Stimulated activated CD8-positive, alpha-beta memory T cell treated with anti-CD3 and anti-CD28 coated beads, Interleukin-7, amount 100 ng/mL, for 1 hour (primary cell): ENCODE measurements at places on chromosomes 1 and 21.

DNA sequence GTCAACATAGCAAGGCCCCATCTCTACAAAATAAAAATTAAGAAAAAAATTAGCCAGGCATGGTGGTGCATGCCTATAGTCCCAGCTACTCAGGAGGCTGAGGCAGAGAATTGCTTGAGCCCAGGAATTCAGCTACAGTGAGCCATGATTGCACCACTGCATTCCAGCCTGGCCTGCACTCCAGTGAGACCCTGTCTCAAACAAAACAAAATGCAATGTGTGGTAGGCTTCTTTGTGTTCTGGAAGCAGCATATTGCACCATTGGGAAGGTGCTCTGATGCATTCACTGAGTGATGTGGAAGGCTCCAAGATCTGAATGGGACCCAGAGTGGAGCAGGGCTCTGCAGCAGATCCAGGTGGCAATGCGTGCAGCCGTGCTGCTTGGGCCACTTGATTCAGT lies 99.6 kb upstream of the COG2 start:
- DNase-seq: no peak

DNA sequence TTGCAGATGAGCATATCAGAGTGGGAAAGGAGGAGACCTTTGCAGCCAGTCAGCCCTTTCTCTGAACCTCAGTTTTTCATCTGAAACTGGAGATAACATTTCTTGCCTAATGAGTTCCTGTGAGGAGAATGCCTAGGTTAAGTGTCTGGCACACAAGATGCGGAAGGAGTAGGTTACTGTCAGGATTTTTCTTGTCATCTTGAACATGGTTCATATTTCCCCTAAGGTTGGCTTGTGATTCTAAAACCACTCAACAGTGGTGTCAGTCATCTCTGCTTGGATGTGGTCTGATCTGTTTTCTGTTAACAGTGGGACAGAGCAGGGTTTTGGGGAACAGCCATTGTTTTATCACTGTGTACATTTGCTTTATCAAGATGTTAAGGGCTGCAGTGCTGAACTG lies 70.6 kb downstream of the TGFB2 start:
- no peak for DNase-seq

- DNase-seq: no peak
These were observed 419.4 kb downstream of the NPHP4 start for GRCh38 chr1:5572794-5573193.

GRCh38 chr1:159199901-159200300 lies 4.8 kb upstream of the ACKR1 start:
- DNase-seq: no peak

GRCh38 chr1:21340230-21340945 lies 50.1 kb upstream of the ECE1 start:
- DNase-seq: no peak

DNA sequence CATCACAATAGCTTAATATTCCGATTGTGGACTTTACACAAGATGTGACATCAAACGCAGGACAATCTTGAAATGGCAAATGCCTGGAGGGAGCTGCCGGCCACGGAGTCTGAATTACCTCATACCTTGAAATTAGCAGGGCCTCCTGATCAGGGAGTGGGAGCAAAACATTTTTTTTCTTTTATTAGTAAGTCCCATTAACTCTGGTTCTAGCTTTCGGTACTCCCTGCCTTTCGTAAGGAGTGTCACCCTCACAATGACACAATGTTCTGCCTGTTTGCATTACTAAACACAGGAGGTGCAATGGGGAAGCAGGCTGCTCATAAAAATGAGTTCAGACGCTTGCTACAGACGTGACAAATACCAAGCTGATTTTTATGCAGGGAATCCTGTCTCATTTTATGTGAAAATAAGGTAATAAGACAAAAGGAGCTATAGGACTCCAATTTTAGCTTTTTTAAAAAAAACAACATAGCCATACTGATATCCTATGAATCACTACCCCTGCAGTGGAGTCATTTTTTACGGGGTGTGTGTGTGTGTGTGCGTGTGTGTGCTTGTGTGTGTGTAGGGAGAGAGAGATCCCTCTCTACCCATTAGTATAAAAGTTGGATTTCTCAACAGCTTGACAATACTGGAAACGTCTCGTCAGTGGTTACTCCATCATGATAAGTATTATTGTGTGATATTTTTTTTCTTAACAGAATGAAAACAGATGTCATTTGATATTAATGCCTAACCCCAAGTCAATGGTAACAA lies 205.1 kb upstream of the RUNX1 start:
- DNase-seq: no peak

DNA sequence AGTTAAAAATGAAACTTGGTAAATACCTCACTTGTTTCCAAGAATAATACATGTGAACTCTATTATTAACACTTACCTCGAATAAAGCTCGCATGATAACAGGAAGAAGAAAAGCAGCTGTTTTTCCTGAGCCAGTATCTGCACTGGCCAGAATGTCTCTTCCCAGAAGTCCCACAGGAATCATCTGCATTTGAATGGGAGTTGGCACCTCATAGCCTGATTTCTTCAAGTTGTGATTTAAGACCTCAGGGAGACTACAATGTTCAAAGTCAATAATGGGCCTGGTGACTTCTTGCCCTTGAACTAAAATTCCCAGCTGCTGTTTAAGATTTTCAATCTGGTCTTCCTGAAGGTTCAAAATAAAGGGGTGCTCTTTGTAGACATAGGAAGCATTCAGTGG lies 3.8 kb downstream of the DDX59 start:
- no peak for DNase-seq

DNA sequence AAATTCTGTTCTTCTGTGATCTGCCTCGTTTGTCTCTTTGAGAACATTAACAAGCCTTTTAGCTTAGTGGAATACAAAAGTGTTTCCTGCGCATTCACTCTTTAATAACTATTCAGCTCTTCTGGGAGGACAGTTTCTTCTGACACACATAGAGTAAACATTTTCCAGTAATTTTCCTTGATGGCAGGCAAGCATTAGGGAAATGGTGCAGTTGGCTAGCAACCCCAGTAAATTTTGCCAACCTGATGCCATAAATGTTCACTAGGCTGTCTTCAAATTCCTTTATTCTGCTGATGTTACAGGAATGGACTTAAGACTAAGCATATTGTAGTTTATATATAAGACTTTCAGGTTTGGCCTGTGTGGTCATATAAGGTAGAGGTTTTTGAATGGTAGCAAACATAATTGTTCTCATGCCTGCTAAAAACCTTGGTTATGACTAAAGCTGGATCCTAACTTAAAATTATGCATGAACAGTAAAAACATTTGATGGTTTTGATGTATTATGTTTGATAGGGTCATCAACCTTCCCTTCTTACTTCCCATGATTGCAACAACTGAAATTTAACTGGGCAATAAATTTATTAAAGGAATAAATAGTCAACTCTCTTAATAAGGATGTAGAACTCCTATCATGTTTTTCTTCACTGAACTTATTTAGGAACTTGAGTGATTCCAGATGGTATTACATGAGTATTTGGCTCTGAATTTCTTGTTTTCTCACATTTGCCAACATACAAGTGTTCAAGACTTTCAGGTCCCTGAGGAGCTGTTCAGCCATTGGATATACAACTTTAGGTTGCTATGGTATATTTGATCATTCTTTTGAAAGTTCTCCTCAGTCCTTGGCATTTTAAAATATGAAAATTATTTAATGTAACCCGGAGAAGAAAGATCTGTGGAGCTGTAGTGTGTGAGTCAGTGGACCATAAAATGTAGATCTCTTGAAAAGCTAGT lies 223.4 kb downstream of the FMN2 start:
- no peak for DNase-seq

- no peak for DNase-seq
These were observed 18.6 kb downstream of the PDE9A start for GRCh38 chr21:42671778-42672593.

DNA sequence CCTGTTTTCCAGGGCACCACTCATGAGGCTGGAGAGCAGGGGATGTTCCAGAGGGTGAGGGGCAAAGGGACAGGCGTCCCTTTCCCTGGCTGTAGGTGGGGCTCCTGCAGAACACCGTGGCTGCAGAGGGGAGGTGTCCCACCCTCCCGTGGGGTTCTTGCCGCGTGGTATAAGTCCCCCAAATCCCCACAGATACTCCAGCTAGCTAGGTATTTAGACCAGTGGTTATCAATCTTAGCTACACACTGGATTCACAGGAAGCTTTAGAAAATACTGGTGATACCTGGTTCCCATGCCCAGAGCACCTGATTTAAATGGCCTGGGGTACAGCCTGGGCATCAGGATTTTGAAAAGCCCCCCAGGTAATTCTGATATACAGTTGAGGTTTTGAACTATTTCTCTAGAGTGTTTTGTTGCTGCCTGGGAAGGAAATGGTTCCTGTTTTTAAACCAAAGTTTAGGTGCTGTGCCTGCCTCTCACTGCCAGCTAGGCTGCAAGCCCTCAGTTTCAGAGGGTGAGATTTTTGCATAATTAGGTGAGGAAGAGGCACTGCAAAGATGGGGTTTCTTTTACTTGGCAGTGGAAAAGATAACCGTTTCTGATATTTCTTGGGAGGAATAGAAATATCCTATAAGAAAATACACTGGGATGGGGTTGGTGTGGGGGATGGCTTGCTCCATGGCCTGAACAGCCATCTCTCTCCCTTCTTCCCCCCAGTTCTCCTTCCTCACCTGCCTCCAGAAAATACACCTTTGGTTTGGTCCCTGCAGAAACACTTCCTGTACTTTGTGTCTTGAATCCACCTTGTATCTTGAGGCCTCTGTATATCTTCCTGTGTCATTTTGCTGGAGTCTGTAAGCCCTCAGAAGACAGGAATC lies 51.7 kb downstream of the RASSF5 start:
- DNase-seq: no peak

GRCh38 chr1:155253797-155254196 lies 1.5 kb downstream of the ENTREP3 start:
- DNase-seq: no peak

GRCh38 chr1:111471012-111471411 lies 2.8 kb upstream of the C1orf162 start:
- peak; percentile 35 for DNase-seq

- no peak for DNase-seq
These were observed 85.8 kb upstream of the ZNF648 start for GRCh38 chr1:182147136-182147820.

DNA sequence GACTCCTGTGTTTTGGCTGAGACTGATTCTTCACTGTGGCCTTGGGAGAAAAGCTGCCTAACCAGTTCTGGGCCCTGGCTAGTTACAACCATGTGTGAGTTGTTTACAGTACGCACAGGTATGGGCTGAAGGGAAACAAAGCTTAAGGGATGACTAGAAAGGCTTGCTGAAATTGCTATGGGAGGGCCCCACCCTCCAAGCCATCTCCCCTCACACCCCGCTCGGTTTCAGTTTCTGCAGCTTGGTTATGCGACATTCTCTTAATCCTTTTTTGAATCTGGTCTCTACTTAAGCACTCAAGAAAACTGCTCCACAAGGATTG lies 43.1 kb downstream of the PBX1 start:
- no peak for DNase-seq

- no peak for DNase-seq
These were observed 434.4 kb downstream of the PTPRU start for GRCh38 chr1:29670752-29671151.

GRCh38 chr1:160097911-160098851 lies at the start of gene IGSF8:
IGSF8 (minus strand) TSS chr1:160098619; CDS start chr1:160098472, 147 bp downstream.
- DNase-seq: peak; percentile 89

GRCh38 chr21:37878946-37879660 lies 37.2 kb downstream of the KCNJ6 start:
- DNase-seq: no peak

DNA sequence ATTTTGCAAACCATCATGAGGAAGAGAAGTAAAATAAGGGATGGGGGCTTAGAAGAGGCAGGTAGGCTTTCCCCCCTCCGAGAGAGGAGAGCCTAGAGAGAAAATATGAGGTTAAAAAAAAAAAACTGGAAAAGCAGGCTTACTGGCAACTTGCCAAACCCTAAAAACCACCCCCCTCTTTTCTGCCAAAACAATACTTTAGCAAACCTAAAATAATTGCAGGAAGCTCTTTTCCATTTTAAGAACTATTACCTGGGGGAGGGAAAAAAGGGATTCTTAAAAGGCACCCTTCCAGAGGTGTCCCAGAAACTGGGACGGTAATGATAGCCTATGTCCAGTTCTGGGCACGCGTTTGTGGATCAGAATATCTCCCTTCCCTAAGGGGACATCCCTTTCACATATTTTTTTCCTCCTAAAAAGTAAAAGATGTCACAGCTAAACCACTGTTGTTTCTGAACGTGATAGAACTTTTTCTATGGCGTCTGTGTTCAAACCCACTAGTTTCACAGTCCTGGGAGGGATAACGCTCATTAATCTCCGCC lies 1.1 kb upstream of the NFIA start:
- DNase-seq: no peak

DNA sequence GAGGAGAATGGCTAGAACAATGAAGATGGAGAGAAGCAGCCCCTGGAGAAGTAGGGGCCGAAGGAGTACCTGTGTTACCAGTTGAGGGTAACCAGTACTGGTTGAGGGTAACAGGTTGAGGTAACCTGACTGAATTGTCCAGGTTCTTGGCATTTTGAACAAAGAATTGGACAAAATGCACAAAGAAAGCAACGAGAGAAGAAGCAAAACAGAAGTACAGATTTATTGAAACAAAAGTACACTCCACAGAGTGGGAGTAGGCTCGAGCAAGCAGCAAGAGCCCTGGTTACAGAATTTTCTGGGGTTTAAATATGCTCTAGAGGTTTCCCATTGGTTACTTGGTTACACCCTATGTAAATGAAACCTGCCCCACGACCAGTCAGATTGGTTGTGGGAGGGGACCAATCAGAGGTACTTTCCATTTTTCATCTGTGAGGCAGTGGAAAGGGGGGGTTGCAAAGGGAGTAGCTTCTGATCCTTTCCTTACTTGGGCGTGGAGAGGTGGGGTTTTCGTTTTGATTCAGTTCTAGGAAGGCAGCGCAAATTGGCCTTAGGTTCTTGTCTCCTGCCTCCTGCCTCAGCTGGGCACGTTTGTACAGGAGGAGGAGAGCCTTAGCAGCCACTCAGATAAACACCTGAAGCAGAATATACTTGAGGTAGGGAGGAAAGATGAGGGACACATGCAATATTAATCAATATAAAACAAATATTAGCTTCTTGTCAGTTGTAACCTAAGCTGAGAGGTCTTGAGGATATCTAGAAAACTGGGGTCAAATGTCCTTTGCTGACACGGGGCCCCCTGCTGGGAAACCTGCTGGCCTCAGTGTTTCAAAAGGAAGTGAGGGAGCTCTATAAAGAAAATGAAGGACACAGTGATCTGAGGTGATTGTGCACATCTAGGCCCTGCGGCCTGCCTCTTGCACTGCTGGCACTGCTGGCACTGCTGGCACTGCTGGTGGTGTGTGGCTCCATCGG lies 14.3 kb upstream of the LSM10 start:
- DNase-seq: no peak

DNA sequence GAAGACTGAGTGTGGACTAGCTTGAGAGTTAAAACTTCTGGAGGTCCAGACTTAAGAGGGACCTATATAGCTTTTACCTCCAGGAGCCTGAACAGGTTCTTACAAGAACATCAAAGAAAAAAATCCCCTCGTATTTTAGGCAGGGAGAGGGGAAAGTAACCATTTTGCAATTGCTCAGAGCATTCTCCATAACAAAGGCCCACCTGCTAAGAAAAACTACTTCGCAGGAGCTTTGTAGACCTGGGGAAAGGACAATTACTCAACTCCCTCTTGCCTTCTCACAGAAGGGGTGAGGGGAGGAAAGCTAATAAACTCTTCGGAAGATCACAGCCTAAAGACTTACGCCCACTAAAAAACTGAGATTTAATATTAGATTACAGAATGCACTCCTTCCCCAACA lies 86.3 kb downstream of the RERE start:
- DNase-seq: no peak

- no peak for DNase-seq
These were observed 104.6 kb upstream of the LBR start for GRCh38 chr1:225532240-225532944.
